ENCODE measurements at places on chromosomes 16 and 17.

- DNase-seq: no peak
These were observed 49.6 kb upstream of the CLEC19A start for GRCh38 chr16:19235886-19236285.

DNA sequence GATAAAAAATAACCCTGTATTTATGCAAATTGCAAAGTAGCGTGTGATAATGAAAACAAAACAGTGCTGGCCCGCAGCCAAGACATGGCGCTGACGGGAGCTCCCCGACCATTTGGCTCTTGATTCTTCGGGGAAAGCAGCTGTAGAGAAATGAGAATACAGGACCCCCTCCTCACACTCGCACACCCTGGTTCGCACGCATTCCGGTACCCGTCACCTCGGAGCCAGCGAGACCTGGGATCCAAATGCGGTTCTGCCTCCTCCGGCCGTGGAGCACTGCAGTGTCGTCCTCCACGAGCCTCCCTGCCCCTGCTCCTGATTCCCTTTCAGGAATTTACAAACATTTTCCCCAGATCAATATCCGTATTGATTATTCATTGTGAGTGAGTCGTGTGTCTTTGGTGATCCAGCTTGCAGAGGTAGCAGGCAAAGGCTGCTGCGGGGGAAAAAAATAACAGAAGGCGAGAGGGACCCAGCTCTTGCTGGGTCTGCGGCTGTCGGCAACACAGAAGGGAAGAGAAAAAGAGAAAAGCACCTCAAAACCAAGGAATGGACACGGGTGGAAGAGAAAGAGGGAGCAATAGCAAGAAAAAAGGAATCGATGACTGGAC is 184.1 kb upstream of the ZFHX3 start:
- DNase-seq: no peak

DNA sequence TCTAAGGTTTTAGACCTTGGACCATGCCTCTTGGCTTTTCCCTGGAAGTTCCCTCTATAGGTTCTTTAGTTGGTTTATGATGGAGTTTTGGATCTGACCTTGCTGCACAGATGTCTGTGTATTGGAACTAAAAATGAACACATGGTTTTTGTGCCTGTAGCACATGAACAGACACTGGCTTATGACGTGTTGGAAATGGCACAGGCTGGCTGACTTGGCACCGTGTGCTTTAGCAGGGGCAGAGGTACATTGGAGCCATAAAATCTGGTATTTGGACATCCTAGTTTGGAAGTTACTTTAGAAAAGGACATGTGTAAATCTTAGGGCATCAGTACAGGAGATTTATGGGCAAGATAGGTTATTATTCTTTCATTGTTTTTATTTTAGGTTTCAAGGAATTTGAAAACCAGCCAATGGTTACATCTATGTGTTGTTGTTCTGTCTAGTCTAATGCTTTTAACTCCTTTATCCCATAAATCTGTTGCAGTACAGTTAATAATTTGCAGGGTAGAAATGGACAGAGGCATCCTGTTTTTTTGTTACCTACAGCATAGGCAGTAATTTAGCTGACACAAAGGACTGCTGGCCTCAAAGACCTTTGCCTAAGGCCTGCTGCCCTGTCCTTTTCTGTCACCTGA is 6.0 kb downstream of the SOCS7 start:
- no peak for DNase-seq

- DNase-seq: no peak
These were observed 123.3 kb downstream of the CDK5R1 start for GRCh38 chr17:32609884-32610650.

DNA sequence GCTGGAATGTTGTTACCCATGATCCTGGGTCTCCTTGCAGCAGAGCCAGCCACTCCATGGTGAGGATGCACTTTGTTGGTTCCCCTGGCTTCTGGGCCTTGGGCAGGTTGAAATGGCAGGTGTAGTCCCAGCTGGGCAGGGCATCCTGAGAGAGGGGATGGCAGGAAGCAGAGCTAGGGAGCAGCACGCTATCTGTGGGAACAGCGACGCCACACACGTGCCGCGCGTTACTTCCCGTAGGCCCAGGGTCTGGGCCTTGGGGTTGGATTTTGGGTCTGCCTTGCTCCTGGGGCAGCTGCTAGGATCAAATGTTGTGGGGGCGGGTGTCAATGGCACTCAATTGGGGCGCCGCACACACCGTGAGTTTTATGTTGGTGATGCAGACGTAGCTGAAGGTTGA is 368.0 kb downstream of the CPPED1 start:
- DNase-seq: no peak

DNA sequence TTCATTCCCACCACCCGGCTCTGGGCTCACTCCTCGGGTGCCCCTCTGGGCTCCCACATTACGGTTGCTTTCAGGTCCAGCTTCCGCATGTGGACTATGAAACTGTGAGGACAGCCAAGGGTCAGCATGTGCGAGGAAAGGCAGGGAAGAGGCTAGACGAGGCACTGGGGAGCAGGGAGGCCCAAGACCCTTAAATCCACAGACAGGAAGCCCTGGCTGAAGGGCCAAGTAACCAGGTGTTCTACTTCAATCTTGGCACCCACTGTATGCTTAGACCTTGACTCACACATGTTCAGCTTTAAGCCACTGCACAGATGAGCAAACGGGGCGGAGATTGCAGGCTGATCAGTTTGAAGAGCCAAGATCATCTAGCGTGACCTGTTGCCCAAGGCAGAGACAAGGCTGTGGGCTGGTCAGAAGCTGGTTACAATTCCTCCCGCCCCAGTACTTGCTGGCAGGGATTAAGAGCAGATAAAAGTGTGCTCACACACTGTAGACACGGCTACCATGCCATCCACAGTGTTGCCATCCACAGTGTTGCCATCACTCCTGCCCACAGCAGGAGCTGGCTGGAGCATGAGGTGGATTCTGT is at the start of gene CES4A:
Gene CES4A, plus strand, starts transcription at position 393 of the 592 bp plus-strand sequence. Its CDS starts 184 bp downstream, at position 577.
- no peak for DNase-seq
